ENCODE measurements at places on chromosomes 13 and 19. TPM values are rescaled to one million over a fixed set of nuclear protein-coding genes. Genes with fewer than 3 reads are reported as not detected.
A peak's percentile ranks its signal among the peaks of the same experiment; 100 is the strongest.

DNA sequence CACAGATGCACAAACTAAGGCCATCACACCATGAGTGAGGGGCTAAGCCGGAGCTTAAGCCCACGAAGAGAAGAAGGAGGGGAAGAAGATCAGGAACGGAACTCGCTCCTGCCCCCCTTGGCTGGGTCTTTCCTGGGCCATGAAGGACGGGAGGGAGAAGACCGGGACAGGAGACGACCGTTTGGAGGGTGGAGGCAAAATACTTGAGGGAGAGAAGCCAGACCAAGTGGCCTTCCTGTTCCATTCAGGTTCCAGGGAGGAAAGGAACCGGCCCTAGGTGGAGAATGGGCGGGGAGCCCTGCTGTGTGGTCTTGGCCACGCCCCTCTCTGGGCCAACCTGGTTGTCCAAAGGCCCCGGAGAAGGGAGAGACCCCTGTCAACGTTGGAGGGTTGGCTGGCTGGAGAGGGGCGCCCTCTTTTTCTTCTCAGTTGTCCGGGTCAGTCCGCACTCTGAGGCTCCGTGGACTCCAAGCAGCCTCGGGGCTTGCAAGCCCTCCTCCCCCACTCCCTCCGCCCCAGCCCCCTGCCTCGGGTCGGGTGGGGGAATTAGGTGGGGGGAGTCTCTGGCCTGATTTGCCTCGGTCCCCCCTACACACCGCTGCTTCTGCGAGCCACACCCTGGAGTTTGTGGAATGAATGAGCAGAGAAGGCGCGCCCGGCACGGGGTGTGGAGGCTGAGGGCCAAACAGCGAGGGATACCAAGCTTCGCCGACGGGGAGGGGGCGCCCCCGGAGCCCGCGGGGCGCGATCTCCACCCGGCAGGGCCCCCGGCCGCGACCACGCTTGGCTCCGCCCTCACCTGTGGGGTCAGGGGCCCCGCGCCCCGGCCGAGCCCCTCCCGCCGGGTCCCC lies 757 bp downstream of the FBN3 start:
- peaks cover 2% of the 10 kb centered on the region for H3K36me3 ChIP-seq
- no peak overlapping the region for H3K27ac ChIP-seq
- peak overlapping the region; percentile 53 for H3K4me3 ChIP-seq

DNA sequence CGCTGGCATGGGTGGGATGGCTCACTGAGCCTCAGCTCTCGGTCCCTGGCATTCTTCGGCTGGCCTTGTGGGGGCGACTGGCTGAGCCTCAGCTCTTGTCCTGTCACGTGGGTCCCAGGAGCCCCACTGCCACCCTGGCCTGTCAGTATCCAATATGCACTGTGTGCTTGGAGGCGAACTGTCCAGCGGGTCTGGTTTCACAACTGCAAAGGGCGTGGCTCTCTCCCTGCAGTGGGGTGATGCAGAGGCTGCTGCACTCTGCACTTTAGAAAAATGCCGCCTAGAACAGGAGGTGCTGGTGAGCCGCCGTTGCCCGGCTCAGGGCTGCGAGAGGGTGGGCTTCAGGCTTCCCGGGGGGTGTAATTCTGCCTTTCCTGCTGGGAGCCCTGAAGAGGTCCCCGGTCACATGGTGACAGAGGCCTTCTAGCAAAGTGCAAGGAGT lies 17.0 kb upstream of the TMEM255B start:
- DNase-seq = peak; percentile 87
- H3K36me3 ChIP-seq = no peaks in the 10 kb centered on the region
- H3K4me3 ChIP-seq = no peak overlapping the region
- H3K4me1 ChIP-seq = peaks cover 3% of the 10 kb centered on the region
- H3K27me3 ChIP-seq = peaks cover 7% of the 10 kb centered on the region
- H3K27ac ChIP-seq = no peak overlapping the region

- H3K36me3 ChIP-seq = no peaks in the 10 kb centered on the region
- H3K4me1 ChIP-seq = no peaks in the 10 kb centered on the region
- no peak overlapping the region for H3K27ac ChIP-seq
- DNase-seq = no peak
These were observed 330.8 kb downstream of the DLEU7 start for GRCh38 chr13:50512474-50513299.

- H3K4me3 ChIP-seq = no peak overlapping the region
- DNase-seq = no peak
- no peaks in the 10 kb centered on the region for H3K36me3 ChIP-seq
- H3K4me1 ChIP-seq = peaks cover 5% of the 10 kb centered on the region
These were observed 915.1 kb downstream of the SLITRK5 start for GRCh38 chr13:88586263-88586662.

DNA sequence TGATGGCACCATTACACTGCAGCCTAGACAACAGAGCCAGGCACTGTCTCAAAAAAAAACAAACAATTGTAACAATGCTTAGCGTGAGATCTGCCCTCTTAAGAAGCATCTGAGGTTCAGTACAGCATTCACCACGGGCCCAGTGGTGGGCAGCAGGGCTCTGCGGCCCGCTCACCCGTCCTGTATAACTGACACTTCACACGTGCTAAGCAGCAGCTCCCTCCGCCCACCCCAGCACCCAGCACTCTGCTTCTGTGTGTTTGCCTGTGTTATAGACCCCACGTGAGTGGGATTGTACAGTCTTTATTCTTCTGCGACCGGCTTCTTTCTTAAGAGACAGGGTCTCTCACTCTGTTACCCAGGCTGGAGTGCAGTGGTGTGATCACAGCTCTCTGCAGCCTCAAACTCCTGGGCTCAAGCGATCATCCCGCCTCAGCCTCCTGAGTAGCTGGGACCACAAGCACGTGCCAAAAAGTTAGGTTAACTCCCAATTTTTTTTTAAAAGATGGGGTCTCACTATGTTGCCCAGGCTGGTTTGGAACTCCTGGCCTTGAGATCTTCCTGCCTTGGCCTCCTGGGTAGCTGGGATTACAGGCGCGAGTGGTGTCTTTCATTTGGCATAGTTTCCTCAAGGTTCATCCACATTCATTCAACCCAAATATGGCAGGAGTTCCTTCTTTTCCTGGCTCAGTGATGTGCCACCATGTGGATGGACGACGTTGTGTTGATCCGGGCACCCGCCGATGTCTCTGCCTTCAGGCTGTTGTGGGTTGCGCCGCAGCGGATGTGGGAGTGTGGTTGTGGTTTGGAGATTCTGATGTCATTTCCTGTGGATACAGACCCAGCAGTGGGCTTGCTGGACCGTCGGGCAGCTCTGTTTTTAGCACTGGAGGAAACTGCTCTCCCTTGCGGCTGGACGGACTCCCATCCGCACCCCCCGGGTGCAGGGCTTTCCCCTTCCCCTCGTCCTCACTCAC lies 170.0 kb downstream of the KDM4B start:
- H3K36me3 ChIP-seq = peaks cover 24% of the 10 kb centered on the region
- no peaks in the 10 kb centered on the region for H3K27me3 ChIP-seq
- H3K4me3 ChIP-seq = no peak overlapping the region
- no peak for DNase-seq
- H3K4me1 ChIP-seq = peaks cover 16% of the 10 kb centered on the region

DNA sequence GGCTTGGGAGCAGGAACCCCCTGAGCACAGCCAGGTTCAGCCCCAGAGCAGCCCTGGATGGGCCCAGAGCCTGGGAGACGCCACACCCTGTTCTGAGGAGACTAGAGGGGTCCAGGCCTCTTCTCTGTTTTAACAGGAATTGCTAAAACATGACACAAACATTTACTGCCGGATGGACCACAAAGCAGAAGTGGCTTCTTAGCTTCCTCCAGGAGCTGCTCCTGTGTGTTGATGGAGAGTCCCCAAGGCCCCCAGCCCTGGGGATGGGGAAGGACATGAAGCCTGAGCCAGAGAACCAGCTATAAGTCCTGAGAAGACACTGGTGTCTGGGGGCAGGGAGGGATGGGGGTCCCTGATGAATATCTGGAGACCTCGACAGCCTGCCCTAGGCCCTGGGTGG lies 14.6 kb downstream of the CEACAM3 start:
- H3K27me3 ChIP-seq = peaks cover 16% of the 10 kb centered on the region
- DNase-seq = no peak
- no peaks in the 10 kb centered on the region for H3K36me3 ChIP-seq
- no peak overlapping the region for H3K27ac ChIP-seq
- no peak overlapping the region for H3K4me3 ChIP-seq

DNA sequence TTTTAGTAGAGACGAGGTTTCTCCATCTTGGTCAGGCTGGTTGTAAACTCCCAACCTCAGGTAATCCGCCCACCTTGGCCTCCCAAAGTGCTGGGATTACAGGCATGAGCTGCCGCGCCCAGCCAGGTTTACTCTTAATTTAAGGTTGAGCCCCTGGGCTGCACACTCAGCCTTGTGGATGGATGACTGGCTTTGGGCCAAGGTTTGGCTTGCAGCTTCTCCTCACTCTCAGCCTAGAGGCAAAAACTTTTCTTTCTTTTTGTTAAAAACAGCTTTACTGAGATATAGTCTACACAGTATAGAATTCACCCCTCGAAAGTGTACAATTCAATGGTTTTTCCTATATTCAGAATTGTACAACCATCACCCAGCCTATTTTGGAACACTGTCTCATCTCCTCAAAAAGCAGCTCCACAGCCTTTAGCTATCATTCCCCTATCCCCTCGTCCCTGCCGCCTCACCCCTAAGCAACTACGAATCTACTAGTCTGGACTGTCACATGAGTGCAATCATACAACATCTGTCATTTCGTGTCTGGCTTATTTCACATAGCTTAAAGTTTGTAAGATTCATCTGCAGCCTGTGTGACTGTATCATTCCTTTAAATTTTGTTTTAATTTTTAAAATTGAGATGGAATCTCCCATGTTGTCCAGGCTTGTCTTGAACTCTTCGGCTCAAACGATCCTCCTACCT lies 14.5 kb upstream of the TSPAN16 start:
- no peak for DNase-seq
- peaks cover 17% of the 10 kb centered on the region for H3K4me1 ChIP-seq
- H3K36me3 ChIP-seq = no peaks in the 10 kb centered on the region
- H3K27me3 ChIP-seq = peaks cover 2% of the 10 kb centered on the region
- no peak overlapping the region for H3K4me3 ChIP-seq

- no peaks in the 10 kb centered on the region for H3K36me3 ChIP-seq
- H3K27ac ChIP-seq = no peak overlapping the region
- no peak overlapping the region for H3K4me3 ChIP-seq
- H3K27me3 ChIP-seq = peaks cover 7% of the 10 kb centered on the region
- DNase-seq = no peak
These were observed 33.0 kb downstream of the FGF9 start for GRCh38 chr13:21703846-21704245.

GRCh38 chr13:78410847-78411246 lies 192.5 kb downstream of the POU4F1 start:
- no peaks in the 10 kb centered on the region for H3K36me3 ChIP-seq
- H3K27me3 ChIP-seq = peaks cover 7% of the 10 kb centered on the region
- no peak overlapping the region for H3K4me3 ChIP-seq
- DNase-seq = no peak

DNA sequence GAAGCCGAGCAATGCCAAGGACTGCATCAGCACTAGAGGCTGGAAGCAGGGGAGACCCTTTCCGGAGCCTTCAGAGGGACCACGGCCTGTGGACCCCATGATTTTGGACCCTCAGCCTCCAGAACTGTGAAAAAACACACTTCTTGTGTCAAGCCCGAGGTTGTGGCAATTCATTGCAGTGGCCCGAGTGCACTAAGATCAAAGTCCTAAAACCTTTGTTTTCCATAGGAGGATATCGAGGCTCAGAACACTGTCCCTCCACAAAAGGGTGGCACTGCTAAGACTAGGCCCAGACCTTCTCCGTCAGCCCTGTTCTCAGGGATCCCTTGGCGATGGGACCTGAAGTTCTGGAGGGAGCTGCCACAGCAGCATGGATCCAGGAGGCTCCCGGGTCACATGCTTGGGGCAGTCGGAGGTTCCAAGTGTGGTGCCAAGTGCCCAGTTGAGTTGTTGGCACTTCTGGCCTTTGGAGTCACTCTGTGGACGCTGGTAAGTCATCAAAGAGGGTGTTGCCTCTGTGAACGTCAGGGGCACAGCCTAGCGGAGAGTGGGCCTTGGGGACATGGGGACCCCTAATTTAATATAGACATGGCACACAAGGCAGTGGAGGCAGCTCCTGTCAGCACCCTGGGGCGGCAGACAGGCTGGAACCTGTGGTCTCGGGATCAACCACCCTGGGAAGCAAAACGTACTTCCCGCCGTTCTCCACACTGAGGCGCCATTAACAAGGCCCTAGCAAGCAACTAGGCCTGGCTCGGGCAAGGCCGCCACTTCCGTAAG lies 199.2 kb downstream of the COL4A1 start:
- no peak overlapping the region for H3K4me3 ChIP-seq
- DNase-seq = no peak
- H3K36me3 ChIP-seq = no peaks in the 10 kb centered on the region
- H3K27ac ChIP-seq = no peak overlapping the region
- H3K4me1 ChIP-seq = peaks cover 31% of the 10 kb centered on the region

DNA sequence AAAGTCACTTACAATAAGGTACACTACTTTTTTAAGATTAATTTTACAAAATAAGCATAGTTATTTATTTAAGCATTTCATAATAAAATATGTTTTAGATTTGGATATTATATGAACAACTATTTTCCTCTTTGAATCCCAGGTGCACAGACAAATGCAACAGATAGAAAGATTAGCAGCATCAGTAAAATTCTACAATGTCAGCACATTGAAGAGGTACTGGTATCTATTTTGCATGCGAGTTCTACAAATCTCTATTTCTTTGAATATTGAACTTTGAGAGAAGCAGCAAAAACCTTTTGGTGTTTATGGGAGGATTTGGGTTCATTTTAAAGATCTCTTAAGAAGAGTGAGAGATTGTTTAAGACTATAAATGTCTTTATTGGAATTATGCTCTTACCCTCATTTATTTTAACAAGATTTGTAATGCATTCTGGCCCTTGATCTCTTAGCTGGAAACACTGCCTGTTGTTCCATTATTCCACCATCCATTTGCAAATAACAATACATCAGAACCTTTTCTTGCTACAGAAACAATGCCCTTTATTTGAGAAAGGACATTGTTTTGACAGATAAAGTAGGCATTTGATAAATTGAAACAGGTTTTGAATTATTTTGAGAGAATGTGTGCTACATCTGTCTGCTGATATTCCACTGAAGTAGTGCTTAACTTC lies 558.8 kb upstream of the KLHL1 start:
- H3K4me1 ChIP-seq = no peaks in the 10 kb centered on the region
- H3K4me3 ChIP-seq = no peak overlapping the region
- H3K36me3 ChIP-seq = no peaks in the 10 kb centered on the region
- H3K27ac ChIP-seq = no peak overlapping the region

DNA sequence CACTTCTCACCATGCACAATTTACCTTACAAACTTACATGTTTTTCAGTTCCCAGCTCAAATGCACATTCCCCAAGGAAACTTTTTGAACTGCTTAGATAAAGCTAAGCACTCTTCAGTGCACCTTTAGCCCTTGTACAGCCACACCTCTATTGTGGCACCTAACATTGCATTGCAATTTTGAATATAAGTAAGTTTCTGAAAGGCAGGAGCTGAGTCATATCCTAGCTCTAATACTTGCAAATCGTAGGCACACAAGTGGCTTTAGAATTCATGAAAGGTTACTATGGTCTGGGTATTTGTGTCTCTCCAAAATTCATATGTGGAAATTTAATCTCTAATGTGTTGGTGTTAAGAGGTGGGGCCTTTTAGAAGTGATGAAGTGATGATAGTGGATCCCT lies 4.9 kb upstream of the ESD start:
- H3K4me1 ChIP-seq = peaks cover 24% of the 10 kb centered on the region
- no peak for DNase-seq

Gene SLC7A1
- total RNA-seq = 108 TPM

Gene MAP1S
- total RNA-seq = 61.3 TPM

Gene KLK13
- total RNA-seq = not detected

Gene DGKH
- total RNA-seq = 14.7 TPM

Gene CYP4F2
- not detected for total RNA-seq

Gene IZUMO1
- not detected for total RNA-seq

Gene PTPRS
- 133 TPM for total RNA-seq

Gene SKA3
- 3.1 TPM for total RNA-seq

Gene CD37
- total RNA-seq = not detected

Gene NLRP9
- not detected for total RNA-seq

Gene NKPD1
- total RNA-seq = 0.13 TPM

All from chondrocyte (in vitro differentiated cells).